ENCODE measurements at places on chromosomes 16 and 17. TPM values are rescaled to one million over a fixed set of nuclear protein-coding genes. Genes with fewer than 3 reads are reported as not detected.

The NKIRAS2 gene
- 27.6 TPM for total RNA-seq

The CA7 gene
- not detected for total RNA-seq

GRCh38 chr16:87203060-87203656, 114.0 kb downstream of the C16orf95 start:
- no peak for DNase-seq
- H3K4me1 ChIP-seq: peaks cover 1% of the 10 kb centered on the region
- no peaks in the 10 kb centered on the region for H3K36me3 ChIP-seq
- no peak overlapping the region for H3K27ac ChIP-seq

DNA sequence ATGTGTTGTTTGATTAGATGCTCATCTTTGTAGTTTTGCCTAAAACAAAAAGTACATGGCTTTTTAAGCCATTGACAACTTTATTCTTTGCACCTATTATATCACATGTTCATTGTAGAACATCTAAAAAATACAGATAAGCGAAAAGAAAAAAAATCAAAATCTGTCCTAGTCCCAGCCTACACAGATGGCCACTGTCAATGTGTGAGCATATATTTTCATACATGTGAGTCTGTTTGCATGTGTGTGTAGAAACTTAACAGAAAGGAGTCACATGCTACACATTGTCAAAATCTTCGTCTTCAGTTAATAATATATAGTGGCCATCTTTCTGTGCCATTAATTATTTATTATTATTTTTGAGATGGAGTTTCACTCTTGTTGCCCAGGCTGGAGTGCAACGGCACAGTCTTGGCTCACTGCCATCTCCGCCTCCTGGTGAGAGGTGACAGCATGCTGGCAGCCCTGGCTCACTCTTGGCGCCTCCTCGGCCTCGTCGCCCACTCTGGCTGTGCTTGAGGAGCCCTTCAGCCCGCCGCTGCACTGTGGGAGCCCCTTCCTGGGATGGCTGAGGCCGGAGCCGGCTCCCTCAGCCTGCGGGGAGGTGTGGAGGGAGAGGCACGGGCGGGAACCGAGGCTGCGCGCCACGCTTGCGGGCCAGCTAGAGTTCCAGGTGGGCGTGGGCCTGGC, 68.5 kb upstream of the AMZ2 start:
- no peaks in the 10 kb centered on the region for H3K36me3 ChIP-seq
- no peaks in the 10 kb centered on the region for H3K4me1 ChIP-seq
- H3K27ac ChIP-seq: no peak overlapping the region
- no peak overlapping the region for H3K4me3 ChIP-seq
- DNase-seq: no peak
- H3K27me3 ChIP-seq: no peaks in the 10 kb centered on the region

- no peak for DNase-seq
- no peak overlapping the region for H3K4me3 ChIP-seq
- no peak overlapping the region for H3K27ac ChIP-seq
- no peaks in the 10 kb centered on the region for H3K36me3 ChIP-seq
- no peaks in the 10 kb centered on the region for H3K4me1 ChIP-seq
Observed at GRCh38 chr17:48733632-48734328, 5.2 kb upstream of the HOXB13 start.

DNA sequence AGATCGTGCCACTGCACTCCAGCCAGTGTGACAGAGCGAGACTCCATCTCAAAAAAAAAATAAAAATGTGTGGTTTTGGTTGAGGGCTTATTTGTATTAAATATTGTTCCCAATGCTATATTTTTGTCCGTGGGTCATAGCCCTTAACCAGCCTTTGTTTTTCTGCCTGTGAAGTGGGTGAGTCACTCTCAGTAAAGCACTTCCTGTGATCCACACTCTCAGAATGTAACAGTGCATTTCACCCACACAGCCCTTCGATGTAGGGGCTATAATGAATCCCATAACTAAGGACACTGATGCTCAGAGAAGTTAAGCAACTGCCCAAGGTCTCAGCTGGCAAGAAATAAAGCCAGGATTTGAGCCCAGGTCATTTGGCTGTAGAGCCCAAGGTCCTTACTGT, 34.7 kb upstream of the POLR3E start:
- no peaks in the 10 kb centered on the region for H3K27me3 ChIP-seq
- DNase-seq: no peak
- no peaks in the 10 kb centered on the region for H3K36me3 ChIP-seq
- H3K4me1 ChIP-seq: no peaks in the 10 kb centered on the region

GRCh38 chr16:55815320-55815719, 17.6 kb downstream of the CES1 start:
- H3K27ac ChIP-seq: no peak overlapping the region
- H3K27me3 ChIP-seq: no peaks in the 10 kb centered on the region
- no peaks in the 10 kb centered on the region for H3K36me3 ChIP-seq

Data from ovary (tissue), 10 donors.